ENCODE measurements at places on chromosomes 11 and 22.

DNA sequence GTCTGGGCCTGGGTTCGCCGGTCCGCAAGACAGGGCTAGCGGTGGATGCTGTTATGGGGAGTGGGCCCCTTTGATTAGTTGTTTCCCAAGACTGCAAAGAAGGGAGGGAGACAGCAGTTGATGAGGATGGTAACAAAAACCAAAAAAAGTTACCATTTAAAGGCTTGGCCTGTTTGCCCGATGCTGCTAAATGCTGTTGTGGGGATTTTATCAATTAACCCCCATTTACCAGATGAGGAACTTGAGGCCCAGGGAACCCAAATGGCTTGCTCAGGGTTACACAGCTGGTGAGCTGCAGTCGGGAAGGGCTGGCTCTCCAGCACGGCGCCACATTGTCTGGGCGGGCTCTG lies 3.4 kb downstream of the TRPT1 start:
- DNase-seq, result no peak

- DNase-seq, result no peak
Observed at GRCh38 chr22:36192542-36192941, 9.1 kb downstream of the APOL4 start.

DNA sequence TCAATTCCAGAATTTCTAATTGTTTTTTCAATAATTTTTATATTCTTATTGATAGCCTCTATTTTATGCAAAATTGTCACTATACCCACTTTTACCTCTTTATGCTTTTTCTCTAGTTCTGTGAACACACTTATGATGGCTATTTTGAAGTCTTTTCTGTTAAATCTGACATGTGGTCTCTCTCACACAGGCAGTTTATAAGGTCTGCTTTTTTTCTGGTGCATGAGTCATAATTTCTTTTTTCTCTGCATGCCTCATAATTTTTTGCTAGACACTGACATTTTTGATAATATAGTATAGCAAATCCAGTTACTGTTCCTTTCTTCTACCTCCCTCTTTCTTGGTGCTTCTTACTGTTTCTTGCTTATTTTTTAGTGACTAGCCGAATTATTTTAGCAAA lies 36.0 kb downstream of the ZBTB44 start:
- no peak for DNase-seq

GRCh38 chr11:75606099-75606498 lies 44.0 kb downstream of the SERPINH1 start:
- DNase-seq, result no peak

GRCh38 chr11:101574886-101575285 lies 8.9 kb downstream of the TRPC6 start:
- DNase-seq, result no peak

- no peak for DNase-seq
Observed at GRCh38 chr11:98053851-98054250, 966.9 kb upstream of the CNTN5 start.

DNA sequence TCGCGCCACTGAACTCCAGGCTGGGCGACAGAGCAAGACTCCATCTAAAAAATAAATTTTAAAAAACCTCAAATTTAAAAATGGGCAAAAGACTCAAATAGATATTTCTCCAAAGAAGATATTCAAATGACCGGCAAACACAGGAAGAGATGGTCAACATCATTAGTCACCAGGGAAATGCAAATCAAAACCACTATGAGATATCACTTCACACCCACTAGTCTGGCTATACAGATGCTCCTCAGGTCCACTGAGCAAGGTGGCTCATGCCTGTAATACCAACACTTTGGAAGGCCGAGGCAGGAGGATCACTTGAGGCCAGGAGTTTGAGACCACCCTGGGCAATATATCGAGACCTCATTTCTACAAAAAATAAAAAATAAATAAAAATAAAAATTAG lies 43.3 kb upstream of the SLC35C1 start:
- DNase-seq, result no peak

- DNase-seq, result no peak
Observed at GRCh38 chr11:133204158-133204557, 328.1 kb downstream of the OPCML start.

DNA sequence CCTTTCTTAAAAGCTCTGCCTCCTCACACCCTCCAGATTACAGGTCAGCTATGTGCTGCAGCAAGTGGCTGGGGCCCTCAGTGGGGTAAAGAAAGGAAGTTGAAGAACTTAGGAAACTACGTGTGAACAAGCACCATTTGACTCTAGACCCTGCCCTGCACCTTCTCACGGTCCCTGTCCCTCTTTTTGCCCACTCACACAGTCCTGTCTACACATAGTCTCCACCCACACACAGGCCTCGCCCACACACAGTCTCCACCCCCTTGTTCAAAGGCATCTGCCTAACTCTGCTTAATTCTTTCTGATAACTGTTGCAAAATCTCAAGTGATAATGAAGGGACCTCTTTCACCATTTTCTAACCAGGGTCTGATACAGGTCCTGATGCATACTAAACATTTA lies 59.0 kb downstream of the TMPRSS5 start:
- no peak for DNase-seq

DNA sequence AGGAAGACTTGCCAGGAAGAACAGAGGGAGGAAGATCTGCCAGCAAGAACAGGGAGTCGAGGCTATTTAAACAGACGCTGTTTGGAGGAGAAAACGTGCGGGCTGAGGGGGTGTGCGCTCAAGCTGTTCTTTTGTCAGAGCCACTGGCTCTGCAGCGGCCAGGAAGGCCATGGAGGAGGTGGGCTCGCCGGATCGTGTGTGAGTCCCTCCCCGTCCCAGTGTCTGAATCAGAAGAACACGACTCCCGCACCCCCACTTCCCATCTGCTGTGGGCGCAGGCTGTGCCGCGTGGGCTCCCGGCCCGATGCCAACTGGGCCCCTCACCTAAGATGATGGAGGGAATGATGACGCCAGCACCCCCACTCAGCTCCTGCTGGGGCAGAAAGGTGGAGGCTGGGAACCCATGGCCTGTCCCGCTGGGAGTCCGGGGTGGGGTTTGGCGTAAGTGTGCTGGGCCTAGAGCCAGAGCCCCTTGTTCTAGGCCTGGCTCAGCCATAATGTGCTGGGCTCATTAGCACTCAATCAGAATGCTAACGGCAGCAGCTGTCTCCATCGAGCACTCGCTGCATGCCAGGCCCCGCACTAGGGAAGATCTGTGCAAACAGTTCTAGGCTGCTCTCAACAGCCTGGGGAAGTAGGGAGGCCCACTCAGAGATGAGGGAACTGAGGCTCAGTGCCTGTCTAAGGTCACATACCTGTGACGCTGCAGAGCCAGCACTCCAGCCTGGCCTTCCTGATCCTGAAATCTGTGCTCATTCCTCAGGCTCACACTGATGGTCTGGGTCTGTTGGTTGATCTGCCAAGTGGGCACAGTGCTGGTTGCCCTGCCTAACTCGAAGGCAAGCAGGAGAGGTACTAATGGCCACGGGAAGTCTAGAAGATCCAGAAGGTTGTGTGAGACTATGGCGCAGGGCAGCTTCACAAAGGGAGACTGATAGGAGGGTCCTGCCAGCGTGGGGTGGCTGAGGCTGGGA lies 11.5 kb downstream of the NPTXR start:
- DNase-seq, result no peak

GRCh38 chr11:105589346-105589745 lies 20.5 kb upstream of the GRIA4 start:
- DNase-seq, result no peak

GRCh38 chr11:1863352-1864216 lies 10.7 kb downstream of the LSP1 start:
- peak; percentile 79 for DNase-seq

DNA sequence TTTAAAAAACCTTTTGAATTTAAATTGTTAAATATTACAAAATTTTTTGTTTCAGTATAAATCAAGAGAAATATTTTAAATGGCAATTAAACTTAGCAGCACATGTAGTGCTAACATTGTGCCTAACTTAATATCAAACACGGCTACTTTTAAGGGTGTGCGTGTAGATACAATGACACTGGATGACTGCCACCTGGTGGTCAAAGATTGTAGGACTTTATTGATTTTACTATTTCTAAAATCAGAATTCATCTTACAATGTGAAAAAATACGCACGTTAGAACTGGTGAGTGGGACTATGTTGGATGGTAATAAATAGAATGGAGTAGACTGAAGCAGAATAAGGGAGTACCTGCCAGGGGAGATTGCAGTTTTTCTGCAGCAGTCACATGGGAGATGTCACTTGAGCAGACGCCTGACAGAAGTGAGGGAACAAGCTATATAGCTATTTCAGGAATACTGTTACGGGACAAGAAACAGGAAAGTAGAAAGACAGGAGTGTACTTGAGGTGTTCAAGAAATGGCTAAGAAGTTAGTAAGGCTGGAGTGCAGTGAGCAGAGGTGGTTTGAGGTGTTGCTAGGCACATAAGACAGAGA lies 52.9 kb downstream of the UVRAG start:
- peak; percentile 40 for DNase-seq

DNA sequence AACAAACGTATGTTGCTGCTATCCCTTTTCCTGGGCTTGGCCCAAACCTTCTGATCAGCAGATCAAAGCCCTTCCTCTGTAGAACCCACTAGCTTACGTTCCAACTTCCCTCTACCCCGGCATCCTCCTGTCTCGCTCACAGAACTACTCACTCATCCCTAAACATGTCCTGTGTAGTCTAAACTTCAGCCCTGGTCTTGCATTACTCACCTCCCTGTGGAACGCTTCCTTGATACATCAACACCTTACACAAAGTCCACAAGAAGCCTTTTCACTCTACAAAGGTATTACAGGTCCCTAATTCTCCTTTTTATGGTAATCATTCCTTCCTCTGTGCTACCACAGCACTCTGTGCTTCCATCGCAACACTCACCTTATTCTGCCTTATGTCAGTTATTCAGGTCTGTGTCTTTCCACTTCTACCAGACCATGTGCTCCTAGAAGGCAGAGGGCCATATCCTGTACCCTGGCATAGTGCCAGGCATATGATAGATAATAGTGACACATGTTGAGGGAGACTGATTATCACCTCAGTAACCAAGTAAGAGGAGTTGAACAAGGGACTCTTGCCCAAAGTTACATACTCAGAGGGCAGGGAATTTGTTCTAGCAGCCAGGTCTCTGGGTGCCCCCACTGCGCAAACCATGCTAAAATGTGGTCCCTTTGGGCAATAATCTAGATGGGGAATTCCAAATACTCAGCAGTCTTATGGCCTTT lies 41.6 kb downstream of the USP35 start:
- no peak for DNase-seq
